Stimulated activated CD8-positive, alpha-beta memory T cell treated with anti-CD3 and anti-CD28 coated beads, Interleukin-7, amount 100 ng/mL, for 4 hours (primary cell): ENCODE measurements at places on chromosomes 6 and 20.

DNA sequence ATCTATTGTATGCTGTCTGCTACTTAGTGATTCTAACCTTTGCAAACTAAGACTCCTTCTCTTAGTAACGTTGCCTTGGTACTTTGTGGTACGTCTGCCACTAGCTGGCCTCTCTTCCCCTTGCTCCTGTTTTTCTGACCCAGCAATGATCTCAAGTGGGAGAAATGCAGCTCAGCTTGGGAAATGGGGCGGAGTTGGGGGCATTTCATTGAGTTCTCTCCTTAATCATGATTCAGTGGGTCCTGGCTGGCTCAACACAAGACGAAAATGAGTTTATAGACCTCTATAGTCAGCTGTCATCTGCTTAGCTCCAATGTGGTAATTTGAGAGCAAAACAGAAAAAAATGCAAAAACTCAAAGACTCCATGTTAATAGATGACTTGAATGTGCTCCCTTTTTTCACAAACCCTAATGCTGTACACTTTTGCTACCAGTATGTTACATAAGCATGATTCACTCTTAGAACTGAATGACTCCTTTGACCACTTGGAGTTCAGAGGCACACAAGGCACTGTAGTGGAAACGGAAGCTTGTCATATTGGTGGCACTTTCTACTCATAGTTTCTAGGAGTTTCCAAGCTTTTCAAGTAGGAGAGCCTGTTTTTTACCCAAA, 55.3 kb upstream of the SOX4 start:
- DNase-seq, result no peak

DNA sequence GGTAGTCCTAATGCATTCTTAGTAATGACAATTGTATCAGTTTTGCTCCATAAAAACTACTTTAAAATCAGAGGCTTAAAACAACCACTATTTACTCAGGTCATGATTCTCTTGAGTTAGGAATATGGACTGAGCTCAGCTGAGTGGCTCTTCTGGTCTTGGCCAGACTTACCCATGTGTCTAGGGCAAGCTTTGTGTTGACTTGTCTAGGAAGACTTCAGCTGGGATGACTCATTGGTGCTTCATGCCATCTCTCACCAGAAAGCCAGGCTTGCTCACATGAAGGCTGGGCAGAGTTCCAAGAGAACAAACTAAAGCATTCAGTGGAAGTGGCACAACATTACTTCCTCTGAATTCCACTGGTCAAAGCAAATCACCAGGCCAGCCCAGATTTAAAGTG, 155.3 kb downstream of the DHX35 start:
- no peak for DNase-seq

GRCh38 chr6:116436586-116436985, 24.6 kb upstream of the CALHM6 start:
- DNase-seq, result no peak

- DNase-seq, result no peak
Observed at GRCh38 chr6:21523652-21524051, 69.9 kb upstream of the SOX4 start.

GRCh38 chr6:226516-227073, 65.7 kb upstream of the DUSP22 start:
- DNase-seq, result no peak

DNA sequence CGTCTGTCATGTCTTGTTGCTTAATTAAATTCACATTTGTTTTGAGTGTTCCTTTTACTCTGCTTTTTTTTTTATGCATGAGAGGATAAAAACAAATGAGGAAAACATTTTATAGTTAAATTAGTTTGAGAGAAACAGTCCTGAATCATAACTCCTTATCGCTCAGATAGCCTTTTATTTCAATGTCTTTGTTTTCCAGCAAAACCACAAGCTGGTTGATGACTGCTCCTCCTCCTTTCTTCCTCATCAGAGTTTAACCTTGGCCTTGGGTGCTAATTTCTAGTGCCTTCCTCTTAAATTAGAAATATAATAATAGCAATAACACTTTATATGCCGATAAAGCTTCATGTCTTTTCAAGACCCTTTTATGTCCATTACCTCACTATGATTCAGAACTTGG, 3.1 kb downstream of the NOX3 start:
- no peak for DNase-seq

DNA sequence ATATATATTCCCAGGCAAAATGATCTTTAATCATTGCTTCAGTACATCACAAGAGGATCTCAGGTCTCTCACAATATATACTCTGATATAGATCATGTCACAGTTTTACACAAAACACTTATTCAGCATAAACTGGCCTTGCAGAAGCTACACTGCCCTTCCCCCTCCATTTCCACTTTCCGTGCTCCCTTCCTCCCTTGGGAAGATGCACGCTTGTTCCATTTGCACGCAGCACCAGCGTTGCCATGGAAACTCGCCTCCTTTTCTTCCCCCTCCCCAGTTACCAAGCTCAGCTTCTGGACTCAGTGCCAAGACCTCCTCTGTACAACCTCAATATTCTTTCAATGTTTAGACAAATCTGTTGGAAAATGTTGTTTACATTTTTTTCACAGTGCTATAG, 154.6 kb downstream of the RFPL4B start:
- DNase-seq, result no peak

DNA sequence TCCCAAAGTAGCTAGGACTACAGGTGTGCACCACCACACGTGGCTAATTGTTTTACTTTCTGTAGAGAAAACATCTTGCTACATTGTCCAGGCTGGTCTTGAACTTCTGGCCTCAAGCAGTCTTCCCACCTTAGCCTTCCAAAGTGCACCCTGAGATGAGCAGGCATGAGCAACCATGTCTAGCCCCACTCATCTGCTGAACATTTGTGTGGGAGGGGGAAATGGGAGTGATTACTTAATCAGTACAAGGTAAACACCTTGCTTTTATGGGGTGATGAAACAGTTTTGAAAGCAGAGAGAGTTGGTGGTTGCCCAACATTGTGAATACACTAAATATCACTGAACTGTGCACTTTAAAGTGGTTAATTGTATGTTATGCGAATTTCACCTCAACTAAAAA, 5.3 kb downstream of the APMAP start:
- no peak for DNase-seq

DNA sequence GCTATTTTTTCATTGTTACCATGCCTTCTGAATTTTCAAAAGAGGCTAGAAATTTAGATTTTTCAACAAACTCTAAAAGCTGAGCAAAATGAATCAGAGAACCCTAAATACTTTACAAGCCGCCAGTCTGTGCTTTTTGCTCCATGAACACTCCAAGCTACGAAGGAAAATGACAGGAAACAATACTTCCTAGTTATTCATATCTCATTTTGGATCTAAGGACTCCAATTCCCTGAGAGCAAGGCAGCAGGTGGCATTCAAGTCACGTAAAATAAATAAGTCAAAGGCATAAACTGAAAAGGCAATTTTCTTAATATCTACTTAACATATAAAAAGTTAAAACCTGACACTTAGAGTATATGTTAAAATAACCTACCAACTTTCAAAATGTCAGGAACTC, 50.6 kb downstream of the PDSS2 start:
- DNase-seq, result no peak

DNA sequence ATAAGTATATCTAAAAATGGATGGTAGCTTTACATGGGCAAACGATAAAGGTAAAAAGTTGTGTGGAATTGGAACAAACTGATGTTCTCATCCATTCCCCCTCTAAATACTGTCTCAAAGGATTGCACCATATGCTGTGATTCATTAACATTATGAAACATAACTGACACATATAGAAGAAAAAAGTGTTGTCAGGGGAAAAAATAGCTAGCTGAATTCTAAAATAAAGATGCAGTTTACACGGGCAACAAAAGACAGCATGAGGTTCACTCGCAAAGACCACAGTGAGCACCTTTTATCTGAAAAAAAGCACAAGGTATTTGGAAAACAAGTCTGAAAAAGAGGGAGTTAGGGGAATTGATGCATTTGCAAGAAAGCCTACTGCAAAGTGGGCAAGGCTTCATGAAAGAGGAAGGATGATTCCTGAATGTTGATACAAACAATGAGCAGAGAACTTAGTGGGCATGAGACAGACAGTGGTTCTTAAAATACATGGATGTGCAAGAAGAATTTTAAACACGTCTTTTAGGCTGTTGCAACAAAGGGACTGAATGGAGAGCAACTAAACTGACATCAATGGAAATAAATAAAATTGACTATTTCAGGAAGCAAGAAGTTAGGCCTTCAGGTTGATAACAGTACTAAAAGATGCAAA, 280.9 kb downstream of the KIF16B start:
- no peak for DNase-seq

GRCh38 chr20:20890751-20891150, 178.3 kb upstream of the RALGAPA2 start:
- no peak for DNase-seq

DNA sequence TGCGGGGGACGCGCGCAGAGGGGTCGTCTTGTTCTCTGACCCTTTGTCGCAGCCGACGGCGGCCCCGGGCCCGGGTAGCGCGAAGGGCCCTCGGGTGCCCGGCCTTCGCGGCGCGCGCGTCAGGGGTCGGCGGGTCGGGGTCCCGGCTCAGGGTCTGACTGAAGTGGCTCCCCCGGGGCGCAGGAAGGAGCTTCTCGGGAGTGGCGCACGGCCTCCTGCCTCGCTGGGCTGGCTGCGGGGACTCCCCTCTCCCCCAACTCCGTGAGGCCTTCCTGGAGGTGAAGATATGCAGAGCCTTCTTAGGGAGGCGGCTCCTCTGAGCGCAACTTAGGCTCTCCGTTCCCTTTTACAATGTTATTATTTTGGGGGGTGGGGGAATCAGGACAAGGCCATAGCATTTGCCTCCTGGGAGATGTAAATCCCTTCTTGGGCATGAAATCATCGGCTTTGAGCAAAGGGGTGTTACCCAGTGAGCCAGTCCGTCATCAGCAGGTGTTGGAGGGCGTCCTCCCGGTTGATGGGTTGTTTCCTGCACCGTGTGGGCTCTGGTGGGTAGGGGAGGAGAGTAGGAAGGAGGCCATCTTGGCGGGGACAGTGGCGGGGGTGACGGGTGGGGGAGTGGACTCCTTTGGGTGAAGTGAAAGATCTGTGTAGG, 523 bp downstream of the CDS2 start:
- peak; percentile 41 for DNase-seq

DNA sequence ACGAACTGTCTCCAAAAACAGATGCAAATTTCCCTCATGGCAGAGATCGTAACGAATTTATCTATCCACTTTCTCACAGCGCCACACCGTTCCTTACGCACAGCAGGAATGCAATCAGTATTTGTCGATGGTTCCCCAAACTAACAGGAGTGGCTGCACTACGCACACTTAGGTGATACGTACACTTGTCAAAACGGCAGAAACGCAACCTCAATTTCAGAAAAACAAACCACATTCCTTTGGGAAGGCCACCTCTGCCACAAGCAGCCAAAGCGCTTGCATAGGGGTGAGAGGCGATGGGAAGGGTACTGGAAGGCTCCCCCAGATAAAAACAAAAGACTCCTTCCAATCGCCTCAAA, 638 bp downstream of the MDN1 start:
- no peak for DNase-seq

GRCh38 chr6:72078096-72078495, 191.7 kb downstream of the RIMS1 start:
- DNase-seq, result no peak

GRCh38 chr6:141890661-141891060, 242.1 kb upstream of the GJE1 start:
- no peak for DNase-seq

- no peak for DNase-seq
Observed at GRCh38 chr20:14049111-14049510, 53.8 kb downstream of the MACROD2 start.

- no peak for DNase-seq
Observed at GRCh38 chr6:86357877-86358276, 579.5 kb upstream of the HTR1E start.

DNA sequence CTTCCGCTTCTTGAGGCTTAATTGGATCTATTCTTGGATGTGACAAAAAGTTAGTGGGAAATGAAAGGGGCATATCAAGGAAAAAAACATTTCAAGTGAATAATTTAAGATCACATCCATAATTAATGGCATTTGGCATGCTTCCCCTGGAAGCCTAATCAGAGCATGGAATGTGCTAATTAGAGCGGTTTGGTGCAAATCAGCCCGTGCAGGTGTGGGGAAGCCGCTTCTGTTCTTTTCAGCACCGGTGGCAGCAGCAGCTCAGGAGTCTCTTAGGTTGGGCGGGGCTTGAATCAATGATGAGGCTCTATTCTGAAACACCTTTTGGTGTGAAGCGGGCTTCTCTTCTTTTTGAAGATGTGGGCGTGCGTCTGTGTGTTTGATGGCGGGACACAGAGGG, 301.2 kb downstream of the LRFN2 start:
- no peak for DNase-seq

DNA sequence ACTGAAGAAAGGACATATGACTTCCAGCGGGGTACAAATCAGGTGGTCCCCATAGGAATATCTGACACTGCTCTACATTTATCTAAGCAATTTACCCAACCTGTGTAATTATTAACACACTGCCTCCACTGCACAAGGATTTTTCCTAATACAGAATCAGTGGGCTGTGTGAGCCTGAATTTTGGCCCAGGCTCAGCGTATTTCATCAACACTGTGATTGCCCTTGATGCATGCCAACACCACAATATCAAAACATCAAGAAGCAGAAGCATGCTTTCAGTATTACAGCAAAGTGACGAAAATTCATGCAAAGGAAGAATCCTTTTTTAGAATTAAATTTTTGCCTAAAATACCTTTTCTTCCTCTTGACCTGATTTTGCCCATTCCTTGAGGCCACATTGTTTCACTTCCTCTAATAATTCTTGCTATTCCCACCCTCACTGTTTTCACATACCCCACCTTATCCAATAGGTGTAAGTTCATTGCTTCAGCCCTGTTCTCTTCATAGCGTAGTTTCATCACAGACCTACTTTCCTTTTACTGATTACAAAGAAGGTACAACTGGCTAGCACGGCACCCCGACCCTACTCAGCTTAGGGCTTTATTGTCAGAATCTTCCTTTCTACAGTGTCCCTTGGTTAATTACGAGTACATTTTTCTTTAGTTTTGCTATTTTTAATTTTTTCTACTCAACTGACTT, 83.7 kb upstream of the PTCHD4 start:
- no peak for DNase-seq

DNA sequence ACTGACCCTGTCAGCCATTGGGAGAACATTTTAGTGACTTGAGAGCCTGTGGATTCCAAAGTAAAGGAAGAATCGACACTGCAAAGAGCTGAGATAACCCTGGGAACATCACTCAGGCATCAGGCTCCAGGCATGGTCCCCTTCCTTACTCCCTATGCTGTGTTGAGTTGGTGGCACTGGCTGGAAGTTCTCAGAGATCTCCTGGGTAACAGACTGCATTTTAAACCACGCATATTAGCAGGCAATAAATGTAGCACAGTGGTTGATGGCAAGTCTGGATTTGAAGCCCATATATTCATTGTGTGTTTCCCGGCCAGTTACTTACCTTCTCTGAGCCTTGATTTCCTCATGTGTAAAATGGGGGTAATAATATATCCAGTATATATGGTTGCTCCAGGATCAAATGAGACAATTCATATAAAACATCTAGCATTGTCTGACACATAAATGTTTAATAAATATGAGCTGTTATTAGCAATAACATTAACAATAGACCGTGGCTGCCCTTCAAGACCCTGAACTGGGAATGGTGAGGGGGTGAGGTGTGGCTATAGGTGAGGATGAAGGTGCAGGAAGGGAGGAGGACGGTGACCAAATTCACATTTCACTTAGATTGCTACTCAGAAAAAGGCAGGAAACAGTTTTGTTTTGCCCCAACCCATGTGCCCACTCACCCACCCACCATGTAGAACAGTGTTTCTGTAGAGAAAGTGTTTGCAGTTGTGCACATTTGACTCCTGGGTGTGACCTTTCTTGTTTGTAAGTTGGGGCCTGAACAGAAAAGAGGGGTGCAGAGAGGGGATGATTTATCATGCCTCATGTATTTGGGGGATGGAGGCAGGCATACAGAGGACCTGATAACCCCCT, 2.1 kb downstream of the PLCG1 start:
- DNase-seq, result no peak

- no peak for DNase-seq
Observed at GRCh38 chr6:146341493-146342230, 202.0 kb upstream of the RAB32 start.
